Peyer's patch (tissue), 4 donors: ENCODE measurements at places on chromosomes 3 and 15. TPM values are rescaled to one million over a fixed set of nuclear protein-coding genes. Genes with fewer than 3 reads are reported as not detected.

DNA sequence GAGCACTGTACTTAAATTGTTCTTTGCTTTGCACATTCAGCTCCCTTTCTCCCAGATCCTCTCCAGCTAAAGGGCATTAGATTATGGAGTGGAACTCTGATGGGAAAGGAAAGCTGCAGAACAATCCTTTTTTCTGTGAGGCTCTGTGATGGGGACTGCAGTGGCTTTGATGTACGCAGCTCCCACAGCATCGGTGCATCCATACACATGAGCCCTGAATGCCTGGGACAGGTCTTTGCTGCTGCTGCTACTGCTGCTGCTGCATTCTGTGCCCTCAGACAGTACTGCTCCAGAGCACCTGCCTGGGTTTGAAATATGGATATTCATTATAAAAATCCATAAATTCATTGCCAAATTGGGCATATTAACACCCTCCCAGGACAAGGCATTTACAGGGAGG is 164.4 kb downstream of the WDR76 start:
- DNase-seq = no peak

DNA sequence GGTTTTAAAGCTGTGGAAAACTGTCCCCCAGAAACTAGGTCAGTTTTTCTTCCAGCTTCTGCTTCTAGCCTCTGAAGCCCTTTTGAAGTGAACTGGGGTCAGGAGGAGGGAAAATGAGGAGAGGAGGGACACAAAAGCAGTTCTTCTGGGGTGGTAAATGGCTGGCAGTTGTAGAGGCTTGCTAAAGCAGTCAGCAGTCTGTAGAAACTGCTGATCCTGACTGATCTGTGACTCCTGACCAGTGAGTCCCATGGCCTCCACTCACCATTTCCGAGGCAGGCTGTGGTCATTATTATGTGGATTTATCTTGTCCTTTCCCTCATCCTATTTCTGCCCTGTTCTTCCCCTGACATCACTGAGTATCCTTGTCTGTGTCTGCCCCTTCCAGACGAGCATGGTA is 276.4 kb upstream of the ROPN1 start:
- DNase-seq = no peak

GRCh38 chr15:101481381-101481705 is 8.2 kb downstream of the PCSK6 start:
- peak; percentile 27 for DNase-seq

GRCh38 chr15:69758810-69759790 is 306.5 kb downstream of the RPLP1 start:
- peak; percentile 99 for DNase-seq

DNA sequence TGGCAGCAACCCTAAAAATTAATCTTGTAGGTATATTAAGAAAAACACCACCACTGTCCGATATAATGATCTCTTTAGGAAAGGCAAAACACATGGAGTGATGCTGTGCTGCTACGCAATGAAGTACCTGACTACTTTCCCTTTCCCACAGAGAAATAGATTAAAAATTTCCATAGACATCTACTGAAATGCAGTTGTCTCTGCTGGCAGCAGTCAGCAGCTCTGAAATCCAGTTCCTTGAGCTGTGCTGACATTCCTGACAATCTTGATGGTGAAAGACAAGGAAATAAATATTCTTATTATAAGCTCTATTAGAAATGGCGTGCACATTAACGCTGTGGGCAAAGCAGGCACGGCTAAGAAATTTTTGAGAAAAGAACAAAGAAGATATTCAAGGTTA is 287.6 kb downstream of the IL5RA start:
- no peak for DNase-seq

DNA sequence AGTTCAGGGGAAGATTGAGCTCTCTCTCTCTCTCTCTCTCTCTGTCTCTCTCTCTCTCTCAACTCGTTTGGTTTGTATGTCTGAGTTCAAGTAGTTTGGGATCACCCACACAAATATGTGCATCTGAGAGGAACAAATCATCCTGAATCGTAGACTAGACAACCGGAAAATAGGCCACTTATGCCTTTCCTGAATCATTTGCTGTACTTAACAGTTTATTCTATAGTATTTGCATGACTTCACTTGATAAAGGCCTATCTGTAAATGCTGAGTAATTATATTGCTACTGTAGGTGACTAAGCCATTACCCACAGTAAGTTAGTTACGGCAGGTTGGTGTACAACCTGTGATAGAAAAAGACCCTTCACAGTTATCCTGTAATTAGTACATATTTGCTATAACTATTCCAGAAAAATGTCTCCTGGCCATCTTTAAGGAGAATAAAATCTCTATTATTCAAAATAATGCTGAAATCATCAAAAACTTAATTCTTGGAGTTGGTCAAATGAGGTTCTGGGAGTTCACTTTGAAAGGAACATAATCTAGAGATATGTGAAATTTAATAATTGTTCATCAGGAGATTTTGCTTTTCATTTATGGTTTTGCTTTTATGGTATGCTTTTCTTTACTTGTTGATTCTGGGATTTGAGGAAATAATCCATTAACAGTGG is 31.1 kb downstream of the OXSM start:
- no peak for DNase-seq

GRCh38 chr15:26928051-26928450 is 42.9 kb upstream of the GABRG3 start:
- no peak for DNase-seq

DNA sequence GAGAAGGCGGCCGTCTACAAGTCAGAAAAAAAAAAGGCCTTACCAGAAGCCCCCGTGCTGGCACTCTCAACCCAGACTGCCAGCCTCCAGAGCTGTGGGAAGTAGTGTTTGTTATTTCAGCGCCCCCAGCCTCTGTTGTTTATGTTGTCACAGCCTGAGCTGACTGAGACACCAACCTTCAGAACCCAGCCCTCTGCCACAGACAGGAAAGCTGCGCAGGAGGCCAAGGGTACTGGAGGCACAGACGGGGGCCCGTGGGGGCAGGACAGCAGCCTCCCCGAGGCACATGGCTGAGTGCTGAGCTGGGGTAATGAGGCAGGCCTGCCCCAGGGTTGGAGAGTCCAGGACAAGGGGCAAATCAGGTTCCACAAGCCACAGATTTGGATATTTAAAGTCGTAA is 33.7 kb downstream of the HCN4 start:
- no peak for DNase-seq

GRCh38 chr15:48859426-48859825 is 18.5 kb upstream of the EID1 start:
- DNase-seq = no peak

DNA sequence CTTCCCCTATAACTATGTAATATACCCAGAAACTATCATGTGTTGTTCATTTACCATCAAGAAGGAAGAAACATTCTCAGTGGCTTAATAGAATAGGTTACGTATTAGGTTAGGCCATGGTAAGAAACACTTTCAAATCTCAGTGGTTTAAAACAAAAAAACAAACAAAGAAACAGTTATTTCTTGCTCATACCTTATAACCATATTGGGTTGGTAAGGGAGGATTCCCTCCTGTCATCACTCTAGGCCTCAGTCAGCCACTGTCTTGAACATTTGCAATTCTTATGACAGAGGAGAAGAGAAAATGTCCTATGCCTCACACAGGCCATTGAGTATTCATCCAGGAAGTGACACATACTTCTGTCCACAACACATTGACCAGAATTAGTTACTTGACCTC is 727.7 kb upstream of the NECTIN3 start:
- no peak for DNase-seq

DNA sequence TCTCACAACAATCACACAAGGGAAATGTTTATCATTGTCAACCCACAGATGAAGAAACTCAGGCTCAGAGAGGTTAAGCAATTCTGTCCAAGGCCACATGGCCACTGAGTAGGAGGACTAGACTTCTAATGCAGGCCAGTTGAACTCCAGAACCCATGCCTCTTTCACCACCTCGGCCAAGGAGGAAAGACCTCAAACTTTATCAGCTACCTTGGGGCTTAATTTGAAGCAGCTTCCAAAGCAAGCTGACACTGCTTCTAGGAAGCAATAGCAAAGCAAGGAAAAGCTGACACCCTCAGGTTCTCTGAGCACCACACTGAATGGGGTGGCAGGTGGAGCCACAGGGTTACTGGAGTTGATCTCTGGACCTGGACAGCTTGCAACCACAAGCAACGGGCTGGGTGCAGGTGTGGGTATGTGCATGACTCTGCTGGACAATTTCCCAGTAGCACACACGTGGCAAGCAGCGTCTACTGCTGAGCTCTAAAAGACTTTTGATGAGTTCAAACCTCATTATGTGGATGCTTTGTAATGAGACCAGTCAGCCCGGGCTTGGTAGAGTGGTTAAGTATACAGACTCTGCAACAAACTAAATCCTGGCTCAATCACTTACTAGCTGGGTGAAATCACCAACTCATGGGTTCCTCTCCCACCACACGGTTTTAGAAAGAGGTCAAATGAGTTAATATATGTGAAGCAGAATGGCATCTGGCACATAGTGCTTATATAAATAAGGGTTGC is 23.1 kb downstream of the CCNL1 start:
- DNase-seq = peak; percentile 90

GRCh38 chr3:48459773-48460516 is 13.4 kb downstream of the ATRIP start:
- DNase-seq = no peak

DNA sequence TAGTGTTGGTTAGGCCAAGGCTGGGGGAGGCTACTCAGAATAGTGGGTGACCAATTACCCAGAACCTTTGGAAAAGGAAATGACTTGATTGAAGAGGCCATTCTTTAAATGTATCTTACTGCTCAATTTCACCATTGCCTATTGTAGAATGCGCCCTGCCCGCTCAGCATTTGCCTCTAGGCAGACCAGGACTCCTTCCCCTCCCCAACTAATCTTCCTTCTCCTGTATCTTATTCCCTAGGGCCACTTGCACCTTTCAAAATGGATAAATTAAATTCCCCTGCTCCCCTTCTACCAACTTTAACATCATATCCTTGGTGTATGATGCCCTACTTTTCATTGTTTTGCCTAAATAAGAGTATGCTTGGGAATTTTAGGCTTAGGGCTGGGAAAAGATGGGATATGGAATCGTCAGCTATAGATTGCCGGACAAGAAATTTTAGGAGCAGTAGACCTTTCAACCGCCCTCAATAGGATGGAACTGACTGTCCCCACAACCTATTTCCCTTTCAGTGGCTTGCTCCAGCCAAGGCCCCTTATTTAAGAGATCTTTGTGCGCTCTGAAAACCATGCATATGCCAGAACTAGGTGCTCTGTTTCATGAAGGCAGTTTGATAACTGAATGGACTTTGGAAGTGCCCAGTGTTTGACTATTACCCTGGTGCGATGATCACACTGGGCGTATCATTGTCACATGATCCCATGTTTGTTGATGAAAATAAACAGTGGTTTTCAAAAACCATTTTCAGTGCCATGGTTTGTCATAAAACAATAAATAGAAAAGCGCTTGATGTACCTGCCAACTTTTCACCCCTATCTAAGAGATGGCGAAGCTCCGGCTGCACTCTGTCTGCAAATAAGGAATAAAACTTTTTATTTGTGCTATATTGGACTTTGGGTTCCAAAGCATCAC is 74.3 kb upstream of the TSEN2 start:
- peak; percentile 78 for DNase-seq

DNA sequence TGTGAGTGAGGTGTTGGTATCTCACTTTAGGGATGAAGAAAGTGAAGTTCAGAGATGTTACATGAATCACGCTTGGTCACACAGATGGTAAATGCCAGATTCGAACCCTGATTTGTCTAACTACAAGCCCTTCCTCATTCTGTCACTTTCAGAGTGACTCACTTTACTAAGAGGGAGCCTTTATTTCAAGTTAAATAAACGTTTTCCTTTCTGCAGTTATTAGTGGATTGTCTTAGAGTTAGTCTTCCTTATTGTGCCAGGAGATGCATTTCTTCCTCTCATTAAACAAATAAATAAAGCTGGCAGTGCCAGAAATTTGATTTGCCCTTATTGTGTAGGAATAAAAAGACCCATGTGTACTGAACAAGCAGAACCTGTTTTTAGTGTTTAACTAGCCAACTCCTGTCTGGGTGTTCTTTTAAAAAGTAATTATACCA is 162.5 kb downstream of the AKAP13 start:
- no peak for DNase-seq

DNA sequence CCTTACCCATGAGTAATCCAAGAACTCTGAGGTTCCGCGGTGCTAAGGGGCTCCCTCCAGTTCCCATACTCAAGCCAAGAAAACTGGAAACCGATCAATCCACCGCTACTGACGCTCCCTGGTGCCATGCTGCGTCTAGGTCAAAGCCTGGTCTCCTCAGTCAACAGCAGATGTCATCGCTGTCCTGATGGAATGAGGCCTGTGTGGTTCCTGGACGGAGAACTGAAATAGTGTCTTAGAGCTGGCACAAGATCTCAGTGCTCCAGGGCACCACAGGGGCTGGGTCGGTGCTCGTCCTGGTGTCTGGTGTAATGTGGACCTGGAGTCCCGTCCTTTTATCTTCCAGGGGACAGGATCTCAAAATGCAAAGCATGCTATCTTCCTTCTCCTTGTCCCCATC is 373.9 kb upstream of the CFAP20DC start:
- no peak for DNase-seq

DNA sequence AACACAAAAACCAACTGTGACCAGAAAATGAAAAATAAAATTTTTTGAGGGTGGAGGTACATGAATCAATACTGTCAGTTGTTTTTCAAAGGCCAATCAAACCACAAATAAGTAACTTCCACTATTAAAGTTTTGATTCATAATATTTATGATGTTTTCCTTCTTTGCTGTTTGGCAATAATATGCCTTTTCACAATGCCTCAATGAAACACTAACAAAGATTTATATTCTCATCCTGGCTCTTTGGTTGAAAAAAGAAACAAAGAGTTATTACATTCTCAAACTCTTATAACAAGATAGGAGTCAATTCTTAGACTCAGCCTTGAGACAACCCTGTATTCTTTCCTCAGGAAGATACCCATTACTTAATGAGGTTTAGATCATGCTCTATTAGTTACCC is 63.1 kb downstream of the C3orf70 start:
- no peak for DNase-seq

DNA sequence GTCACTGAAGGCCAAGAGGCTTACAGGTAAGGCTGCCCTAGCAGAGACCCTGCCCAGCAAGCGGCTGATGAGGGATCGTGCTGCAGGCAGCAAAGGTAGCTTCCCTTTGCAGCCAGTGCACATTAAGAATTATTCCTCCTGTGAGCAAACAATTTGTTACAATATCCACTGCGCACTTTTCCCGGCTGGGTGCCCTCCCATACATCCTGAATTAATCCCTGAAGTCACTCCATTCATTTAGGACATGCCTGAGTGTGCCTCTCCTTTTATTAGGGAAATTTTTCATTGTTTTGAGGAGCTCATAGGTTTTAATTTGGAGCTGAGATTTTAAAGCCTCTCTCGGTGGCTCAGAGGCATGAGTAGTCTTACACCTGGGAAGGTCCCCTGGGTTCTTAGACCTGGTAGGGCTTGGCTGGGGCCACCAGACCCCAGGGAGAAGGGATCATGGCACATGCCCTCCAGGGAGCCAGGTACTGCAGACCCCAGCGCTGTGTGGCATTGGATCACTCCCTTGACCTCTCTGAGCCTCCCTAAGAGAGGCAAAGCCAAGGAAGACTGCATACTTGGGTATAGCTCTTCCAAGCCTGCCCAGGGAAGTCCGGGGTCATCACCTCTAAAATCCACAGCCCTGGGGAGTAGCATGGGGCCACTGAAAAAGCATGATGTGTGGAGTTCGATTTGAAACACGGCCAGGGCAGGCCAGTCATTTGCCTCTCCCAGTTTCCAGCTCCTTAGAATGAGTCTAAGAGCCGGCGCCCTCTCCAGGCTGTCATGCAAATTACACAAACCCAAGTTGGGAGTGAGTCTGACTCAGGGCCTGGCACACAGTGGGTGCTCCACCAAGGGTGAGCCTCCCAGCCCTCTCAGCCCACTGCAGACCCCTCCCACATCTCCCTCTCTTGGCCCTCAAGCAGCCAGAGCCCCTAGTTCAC is 151.9 kb upstream of the LINGO1 start:
- no peak for DNase-seq

The IL17RD gene
- total RNA-seq = 5.8 TPM

The TRH gene
- not detected for total RNA-seq

The POTEB3 gene
- not detected for total RNA-seq

The SLC6A11 gene
- not detected for total RNA-seq

The NR1I2 gene
- 572 TPM for total RNA-seq
